Aorta (tissue), 5 donors: ENCODE measurements at places on chromosomes 12 and 14. TPM values are rescaled to one million over a fixed set of nuclear protein-coding genes. Genes with fewer than 3 reads are reported as not detected.

DNA sequence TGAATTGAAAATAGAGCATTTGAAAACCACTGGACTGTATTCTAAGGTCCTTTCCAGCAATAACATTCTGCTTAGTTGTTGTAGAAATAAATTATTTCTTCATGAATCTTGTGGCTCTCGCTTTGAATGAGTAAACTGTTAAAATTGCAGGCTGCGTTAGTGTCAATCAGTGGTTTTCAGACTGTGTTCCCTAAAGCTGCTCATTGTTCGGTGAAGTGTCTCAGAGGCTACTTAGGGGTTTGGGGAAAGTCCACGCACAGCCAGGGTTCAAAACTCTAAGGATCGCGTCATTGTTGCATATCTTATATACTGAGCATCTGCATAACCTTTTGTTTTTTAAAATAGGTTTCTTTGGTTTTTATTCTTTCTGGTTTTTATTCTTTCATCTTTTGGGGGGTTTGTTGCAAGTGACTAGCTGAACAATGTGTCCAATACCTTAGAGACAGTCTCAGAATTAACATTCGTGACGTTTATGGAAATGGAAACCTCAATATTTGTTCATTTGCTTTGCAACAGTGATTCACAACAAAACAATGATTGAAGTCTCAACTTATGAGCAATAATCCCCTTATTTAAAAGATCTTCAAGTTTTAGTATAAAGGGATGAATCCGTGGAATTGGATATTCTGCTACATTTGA, 108.1 kb downstream of the TTLL5 start:
- DNase-seq, result no peak

DNA sequence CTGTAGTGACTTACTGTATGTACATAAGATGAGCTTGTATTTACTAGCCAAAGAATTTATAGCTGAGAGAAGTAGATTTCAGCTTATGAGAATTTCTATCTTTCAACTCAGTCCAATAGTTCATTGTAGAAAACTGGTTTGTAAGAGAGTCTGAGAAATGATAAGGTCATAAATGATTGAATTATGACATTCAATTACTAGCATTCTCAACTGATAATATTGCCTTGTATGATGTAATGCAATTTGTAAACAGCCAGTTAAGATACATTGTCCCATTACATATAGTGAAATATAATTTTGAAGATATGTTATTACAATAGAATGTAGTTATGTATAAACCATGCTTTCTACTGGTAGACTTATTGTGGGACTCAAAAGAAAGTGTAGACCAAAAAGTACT, 42.5 kb upstream of the STRAP start:
- no peak for DNase-seq

GRCh38 chr12:60194678-60195077, 598.8 kb downstream of the SLC16A7 start:
- DNase-seq, result no peak

- DNase-seq, result peak; percentile 81
Observed at GRCh38 chr12:98594050-98594835, 757 bp downstream of the SLC25A3 start.

- DNase-seq, result no peak
Observed at GRCh38 chr14:65784574-65784973, 372.0 kb downstream of the FUT8 start.

GRCh38 chr12:75721796-75722195, 210.4 kb upstream of the KRR1 start:
- no peak for DNase-seq

Gene KRT79
- total RNA-seq, result not detected

Gene ZNF384
- total RNA-seq, result 66.7 TPM

Gene POC1B
- 21.9 TPM for total RNA-seq
